ENCODE measurements at places on chromosomes 2 and 18.

DNA sequence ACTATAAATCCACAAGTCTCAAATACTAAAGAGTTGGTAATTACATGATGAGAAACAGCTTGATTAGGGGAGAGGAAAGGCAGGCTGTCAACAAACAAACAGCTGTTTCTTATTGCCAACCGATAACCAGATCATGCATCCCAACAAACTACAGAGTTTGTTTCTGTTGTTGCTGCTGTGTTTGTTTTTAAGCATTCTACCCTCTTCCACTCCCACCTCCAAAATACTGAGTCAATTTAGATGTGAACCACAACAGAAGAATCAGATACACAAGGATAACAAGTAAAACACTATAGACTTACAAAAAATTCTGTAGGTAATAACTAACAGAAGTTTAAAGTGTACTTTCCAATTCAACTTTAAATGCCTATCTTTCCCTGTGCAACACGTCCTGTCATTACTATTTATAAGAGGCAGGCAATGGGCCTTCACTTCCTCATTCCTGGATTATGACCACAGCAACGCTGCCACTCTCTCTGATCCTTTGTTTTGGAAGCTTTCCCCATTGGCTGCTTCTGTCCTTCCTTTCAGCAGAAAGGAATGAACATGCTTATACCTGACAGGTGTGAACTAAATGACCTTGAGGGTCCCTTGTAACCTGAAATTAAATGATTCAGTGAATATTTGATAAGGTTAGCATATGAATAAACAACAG, 152.0 kb downstream of the SRBD1 start:
- DNase-seq: peak; percentile 52

GRCh38 chr2:187642498-187642897, 88.3 kb upstream of the TFPI start:
- DNase-seq: no peak

- DNase-seq: no peak
Measured at GRCh38 chr18:67280486-67281242, 235.9 kb downstream of the DSEL start.

- no peak for DNase-seq
Measured at GRCh38 chr18:21559195-21559594, 41.3 kb downstream of the ESCO1 start.

GRCh38 chr2:65366595-65367125, 65.7 kb downstream of the SPRED2 start:
- DNase-seq: peak; percentile 86

DNA sequence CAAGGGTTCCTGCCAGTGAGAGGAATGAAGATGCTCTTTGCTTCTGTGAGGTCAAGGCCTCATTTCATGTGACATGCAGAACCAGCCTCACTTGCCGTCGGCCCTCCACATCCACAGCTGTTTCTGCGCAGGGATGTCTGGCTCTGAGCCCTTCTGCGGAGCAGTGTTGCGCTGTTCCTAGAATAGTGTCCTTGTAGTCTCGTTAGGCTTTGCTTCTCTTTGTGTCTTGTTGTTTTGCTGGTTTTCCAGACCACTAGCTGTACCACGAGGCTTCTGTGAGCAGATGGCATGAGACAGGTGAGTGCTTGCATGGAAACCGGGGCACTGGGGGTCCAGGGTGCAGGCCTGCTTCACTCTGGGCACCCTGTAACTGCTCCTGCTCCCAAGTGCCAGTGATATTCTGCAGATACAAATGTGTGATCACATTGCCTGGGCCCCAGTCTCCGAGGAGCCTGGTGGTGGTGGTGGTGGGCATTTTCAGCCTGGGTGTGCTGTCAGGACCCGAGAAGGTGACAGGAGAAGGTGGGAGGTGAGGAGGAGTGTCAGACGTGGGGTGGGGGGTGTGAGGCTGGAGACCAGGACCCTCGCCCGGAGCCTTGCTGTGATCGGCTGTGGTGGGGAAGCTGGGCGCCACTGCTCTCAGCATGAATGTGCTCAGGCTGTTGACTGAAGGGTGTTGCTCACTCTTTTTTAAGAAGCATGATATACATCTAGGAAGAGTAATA, 34.3 kb downstream of the LDLRAD4 start:
- no peak for DNase-seq

DNA sequence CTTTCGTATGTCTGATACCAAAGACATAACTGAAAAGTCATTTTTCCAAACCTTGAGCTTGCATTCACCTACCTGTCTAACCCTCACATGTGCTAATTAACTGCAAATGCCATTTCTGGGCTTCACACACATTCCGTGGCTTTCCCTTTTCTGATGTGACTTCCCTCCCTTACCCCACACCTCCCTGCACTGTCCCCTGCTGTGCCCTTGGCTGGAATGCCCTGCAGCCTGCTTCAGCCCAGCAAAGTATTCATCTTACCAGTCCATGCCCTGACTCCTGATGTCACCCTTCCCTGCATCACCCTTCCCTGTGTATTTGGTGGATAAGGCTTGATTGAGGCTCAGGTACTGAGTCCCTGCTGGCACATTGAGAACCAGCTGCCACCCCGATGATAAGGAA, 12.2 kb downstream of the RETSAT start:
- DNase-seq: no peak

- no peak for DNase-seq
Measured at GRCh38 chr2:39281391-39281790, 37.6 kb upstream of the CDKL4 start.

Data from stomach (tissue), 19 donors.